ENCODE measurements at places on chromosomes 2 and 18.
A peak's percentile ranks its signal among the peaks of the same experiment; 100 is the strongest.

DNA sequence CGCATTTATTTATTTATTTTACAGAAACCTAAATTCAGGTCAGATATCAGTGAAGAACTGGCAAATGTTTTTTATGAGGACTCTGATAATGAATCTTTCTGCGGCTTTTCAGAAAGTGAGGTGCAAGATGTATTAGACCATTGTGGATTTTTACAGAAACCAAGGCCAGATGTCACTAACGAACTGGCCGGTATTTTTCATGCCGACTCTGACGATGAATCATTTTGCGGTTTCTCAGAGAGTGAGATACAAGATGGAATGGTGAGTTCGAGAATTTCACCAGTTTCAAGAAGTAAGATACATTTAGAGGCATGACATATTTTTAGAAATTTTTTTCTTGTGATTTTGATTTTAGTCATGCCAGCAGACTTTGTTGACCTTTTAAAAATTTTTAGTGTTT lies 4.6 kb downstream of the CDCA7 start:
- no peak for DNase-seq

DNA sequence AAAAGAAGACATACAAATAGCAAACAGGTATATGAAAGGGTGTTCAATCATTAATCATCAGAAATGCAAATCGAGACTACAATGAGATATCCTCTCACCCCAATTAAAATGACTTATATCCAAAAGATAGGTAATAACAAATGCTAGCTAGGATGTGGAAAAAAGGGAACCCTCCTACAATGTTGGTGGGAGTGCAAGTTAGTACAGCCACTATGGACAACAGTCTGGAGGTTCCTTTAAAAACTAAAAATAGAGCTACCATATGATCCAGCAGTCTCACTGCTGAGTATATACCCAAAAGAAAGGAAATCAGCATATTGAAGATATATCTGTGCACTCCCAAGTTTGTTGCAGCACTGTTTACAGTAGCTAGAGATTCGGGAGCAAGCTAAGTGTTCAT lies 271.5 kb downstream of the MBD5 start:
- no peak for DNase-seq

DNA sequence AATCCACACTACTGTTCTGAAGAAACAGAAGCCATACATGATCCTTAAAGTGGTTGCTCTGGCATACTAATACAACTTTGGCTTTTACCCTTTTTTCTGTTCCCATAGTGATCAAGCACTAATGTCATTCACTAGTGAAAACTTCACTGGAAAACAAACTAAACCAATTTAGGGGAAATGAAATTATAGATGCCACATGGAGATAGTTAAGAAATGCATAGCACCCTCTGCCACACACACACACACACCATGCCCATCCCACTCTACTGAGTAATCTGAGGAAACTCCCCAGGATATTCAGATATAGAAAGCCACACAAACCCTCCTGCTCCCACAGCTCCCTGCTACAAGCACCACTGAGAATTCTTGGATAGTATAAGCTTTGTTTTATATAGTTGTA lies 39.1 kb downstream of the SLC3A1 start:
- no peak for DNase-seq

DNA sequence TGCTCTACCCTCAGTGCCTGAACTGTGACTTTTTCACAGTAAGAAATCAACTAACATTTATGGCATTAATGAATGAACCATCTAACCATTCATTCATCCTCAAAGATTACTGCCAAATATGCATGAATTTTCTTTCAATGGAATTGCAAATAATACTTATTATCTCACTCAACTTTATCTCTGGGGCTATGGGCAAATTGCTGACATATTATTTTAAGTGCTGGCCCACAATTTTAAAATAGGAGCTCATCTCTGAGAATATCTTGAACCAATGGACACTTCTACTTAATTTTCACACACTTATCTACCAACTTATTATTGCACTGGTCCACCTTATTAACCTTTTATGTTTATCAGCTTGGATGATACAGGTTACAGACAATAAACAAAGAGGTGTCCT lies 182.8 kb downstream of the RBM43 start:
- no peak for DNase-seq

- no peak for DNase-seq
Observed at GRCh38 chr18:8943900-8944870, 158.3 kb upstream of the NDUFV2 start.

DNA sequence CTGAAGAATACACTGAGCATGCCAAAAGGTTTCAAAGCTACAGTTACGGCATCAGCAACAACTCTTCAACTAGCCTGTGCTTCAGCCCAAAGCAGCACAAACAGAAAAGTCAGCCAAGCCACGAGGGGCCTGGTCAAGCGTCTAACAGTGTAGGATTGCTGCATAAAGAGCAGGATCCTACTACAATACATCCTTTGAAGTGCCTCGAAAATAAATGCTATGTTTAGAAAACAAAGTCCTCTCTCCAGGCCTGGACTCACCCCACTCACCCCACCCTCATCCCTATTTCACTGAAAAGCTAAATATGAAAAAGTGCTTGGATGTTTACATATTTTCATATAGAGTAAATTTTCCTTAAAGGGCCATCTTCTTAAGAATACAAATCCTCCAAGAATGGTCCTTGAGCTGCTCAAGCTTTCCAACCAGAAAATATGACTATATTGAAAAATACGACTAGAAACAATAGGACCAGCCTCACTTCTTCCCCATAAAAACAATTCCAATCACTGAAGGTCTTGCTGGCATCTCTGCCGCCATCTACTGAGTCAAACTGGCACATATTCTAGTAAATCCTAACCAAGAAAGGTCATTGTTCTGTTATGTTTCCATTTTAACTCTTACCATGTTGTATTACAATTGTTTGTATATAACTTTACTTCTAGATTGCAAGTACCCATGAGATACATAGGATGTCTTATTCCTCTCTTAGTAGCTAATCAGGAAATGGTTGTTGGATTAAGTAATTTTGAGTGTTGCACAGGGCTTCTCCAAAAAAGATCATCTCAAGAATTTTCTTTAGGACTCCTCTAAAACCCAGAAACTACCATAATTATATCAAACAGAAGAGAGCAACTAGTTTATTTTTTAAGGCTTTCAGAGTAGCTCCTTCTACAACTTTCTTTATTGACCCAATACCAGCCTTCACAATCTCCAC lies 63.6 kb downstream of the CLHC1 start:
- peak; percentile 24 for DNase-seq

DNA sequence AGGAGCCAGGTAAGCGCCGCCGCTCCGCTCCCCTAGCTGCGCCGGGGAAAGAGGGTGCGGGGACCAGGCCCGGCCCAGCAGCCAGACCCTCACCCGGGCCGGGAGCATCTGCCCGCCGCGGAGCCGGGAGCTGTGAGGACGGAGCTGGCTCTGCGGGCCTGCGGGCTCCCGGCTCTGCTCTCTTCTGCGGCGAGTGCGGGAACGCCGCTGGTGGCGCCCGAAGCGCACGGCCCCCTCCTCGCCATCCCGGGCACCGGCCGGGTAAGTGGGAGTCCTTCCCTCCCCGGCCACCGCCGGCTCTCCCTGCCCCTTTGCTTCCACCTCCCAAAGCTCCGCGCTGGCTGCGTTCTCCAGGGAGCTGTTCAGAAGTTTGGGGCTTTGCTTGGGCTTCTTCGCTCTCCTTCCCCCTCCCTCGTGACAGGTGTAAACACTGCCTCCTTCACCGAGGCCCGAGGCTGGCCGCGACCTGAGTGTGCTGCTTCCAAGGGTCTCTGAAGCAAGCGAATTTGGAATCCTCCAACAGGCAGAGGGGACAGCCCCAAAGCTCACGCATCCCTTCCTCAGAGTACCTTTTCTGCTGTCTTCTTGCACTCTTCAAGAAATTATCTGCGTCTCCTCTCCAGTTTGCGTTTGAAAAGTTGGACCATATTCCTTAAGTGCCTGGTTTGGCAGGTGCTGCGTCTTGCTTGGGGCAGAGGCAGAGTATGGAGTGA lies 632 bp downstream of the AFTPH start:
- DNase-seq: peak; percentile 26

DNA sequence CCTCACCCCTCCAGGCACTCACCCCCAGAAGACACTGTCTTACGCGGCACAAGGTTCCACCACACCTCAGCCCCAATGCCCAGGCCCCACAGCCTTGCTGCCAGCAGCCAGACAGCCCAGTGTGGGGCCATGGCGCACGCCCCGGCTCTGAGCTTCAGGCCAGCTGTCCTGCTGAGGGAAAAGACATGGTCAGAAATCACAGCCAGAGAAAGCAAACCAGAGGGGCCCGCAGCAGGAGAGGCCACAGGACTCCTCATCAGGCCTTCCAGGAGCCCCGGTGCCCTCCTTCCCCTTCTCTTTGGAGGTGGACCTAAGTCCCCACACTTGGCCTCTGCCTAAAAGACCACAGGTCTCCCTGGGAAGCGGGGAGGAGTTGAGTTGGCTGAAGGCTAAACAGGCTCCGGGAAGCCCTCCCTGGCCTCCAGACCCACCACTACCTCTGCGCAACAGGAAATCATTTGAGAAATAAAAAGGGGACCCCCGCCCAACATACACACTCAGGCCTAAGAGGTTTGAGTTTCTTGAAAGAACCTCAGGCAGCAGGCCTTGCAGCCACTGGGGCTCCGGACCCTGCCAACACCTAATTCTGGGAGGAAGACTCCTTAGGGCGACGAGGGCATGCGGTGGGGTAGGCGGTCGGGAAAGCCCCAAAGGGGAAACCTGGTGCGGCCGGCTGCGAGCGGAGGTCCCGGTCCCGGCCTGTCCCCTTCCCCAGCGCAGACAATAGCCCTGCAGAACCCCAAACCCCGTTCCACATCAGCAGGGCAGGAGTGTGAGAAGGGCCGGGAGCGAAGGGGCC lies 1.9 kb downstream of the SEMA4C start:
- DNase-seq: no peak

- DNase-seq: no peak
Observed at GRCh38 chr2:85915606-85916303, 27.0 kb upstream of the ST3GAL5 start.

DNA sequence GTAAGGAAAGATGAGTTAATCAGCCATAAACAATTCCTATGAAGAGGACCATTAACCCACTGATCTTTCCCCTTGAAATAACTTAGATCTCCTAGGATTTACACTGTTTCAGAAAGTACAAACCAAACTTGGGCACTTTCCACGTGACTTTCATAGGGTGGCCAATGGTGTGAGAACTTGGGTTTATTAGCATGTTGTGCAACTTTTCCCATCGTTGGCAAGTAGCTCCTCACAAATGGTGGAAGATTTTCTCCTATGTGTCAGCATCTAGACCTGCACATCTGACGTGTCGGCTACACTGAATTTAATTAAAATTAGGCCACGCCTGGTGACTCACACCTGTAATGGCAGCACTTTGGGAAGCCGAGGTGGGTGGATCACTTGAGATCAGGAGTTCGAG lies 116.3 kb downstream of the GALNT1 start:
- no peak for DNase-seq

DNA sequence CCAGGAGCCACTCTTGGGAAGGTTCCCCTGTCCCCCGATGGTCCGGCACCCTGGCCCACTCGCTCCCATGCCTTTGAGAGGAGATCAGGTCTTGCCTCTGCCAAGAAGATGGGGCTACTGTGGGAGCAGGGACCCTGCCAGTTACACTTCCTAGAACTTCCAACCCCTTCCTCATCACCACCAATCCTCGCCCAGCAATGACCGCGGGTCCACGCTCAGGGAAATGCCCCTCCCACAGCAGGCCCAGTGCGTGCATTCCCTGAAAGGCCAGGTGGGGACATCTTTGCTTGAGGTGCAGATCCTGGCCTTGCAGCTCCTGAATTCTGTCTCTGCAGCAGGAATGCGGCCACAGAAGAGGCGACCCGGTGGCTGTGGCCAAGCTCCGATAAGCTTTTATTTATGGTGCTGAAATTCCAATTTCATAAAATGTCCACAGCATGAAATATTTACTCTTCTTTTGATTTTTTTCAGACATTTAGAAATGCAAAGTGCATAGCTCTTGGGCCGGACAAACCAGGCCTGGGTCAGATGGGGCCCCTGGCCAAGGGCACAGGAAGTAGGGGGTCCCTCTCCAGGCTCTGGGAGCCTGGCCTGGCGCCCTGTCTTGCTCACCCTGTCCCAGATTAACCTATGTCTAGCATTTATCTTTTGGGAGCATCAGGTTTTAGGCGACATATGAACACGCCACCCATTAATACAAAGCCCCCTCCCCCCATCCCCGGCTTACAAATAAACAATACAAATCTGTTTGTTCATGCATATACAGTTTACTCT lies 29.8 kb downstream of the PXDN start:
- no peak for DNase-seq

GRCh38 chr2:126635281-126635680 lies 20.7 kb upstream of the GYPC start:
- no peak for DNase-seq

GRCh38 chr2:151410485-151410834 lies 758 bp downstream of the RIF1 start:
- peak; percentile 31 for DNase-seq

DNA sequence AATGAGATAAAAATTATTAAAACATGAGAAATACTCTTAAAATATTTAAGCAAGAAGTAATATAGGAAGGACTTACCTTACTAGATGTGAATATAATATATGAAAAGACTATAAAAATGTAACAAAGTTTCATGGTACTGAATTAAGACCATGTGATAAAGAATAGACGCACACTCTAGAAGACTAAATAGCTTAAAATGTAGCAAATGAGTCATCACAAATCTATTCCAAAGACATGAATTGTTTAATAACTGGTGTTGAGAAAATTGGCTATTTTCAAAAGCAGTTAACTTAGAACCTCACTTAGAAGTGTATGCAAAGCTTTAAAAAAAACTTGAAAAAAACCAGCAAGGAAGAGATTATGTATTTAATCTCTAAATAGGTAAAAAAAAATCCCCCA lies 64.1 kb downstream of the POLE4 start:
- no peak for DNase-seq

DNA sequence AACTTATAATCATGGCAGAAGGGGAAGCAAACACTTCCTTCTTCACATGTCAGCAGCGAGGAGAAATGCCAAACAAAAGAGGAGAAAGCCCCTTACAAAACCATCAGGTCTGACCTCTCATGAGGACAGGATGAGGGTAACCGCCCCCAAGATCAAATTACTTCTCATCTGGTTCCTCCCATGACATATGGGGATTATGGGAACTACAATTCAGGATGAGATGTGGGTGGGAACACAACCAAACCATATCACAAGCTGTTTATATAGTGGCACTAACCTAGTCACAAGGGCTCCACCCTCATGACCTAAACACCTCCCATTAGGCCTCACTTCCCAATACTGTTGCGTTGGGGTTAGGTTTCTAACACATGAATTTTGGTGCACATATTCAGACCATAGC lies 110.0 kb downstream of the OSBPL6 start:
- no peak for DNase-seq

Data from activated gamma-delta T cell treated with Interleukin-2 at 50 U/mL for 16 hours (primary cell).